ENCODE measurements at places on chromosomes 13 and 19. TPM values are rescaled to one million over a fixed set of nuclear protein-coding genes. Genes with fewer than 3 reads are reported as not detected.

DNA sequence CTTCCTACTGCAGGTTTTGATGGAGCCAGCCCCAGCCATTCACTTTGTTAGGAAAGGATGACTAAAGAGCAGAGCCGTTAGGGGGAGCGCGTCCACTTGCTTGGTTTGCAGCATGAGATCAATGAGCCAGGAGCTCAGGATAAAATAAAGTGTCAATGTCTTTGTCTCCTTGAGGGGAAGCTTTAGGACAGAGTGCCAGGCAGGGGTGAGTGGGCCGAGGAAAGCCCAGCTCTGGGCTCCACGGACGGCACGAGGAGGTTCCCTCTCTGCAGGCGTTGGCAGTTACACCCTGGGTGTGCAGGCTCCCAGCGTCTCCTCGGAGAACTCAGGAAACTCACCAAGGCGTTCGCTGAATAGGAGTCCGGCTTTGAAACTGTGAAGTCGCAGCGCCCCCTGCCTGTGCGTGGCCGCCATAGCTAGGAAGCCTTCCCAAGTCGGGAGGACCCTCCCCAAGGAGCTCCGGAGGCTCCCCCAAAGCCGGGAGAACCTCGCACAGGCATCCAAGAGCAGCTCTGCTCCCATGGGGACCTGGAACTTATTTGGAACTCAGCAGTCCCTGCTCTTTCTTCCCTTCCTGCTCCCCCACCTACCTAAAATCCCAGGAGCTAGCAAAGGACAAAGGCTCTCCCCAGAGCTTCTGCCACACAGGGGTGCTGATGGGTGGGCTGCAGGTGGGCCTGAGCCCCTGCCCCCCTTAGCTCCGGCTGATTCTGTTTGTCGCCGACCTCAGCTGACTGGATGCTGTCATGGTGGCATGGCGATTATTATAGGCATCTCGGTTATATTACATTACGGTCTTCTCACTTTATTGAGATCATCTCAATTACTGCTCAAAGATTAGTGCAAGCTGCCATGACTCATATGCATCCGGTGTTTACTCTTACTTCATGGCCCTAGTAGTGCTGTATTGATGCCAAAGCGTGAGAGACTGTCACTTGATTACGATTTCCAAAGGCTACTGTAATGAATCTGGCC is 34.4 kb downstream of the GSX1 start:
- no peaks in the 10 kb centered on the region for H3K36me3 ChIP-seq
- H3K4me1 ChIP-seq, result peaks cover 7% of the 10 kb centered on the region
- peak overlapping the region; percentile 59 for H3K4me3 ChIP-seq

Gene ZNF296
- total RNA-seq, result 1.5 TPM

Gene BEST2
- total RNA-seq, result not detected

Gene DCUN1D2
- total RNA-seq, result 29.8 TPM
